Hematopoietic multipotent progenitor cell treated with erythropoietin and hydrocortisone succinate and interleukin-3 and kit ligand, for 17 days (in vitro differentiated cells): ENCODE measurements at places on chromosomes 3 and 15.

DNA sequence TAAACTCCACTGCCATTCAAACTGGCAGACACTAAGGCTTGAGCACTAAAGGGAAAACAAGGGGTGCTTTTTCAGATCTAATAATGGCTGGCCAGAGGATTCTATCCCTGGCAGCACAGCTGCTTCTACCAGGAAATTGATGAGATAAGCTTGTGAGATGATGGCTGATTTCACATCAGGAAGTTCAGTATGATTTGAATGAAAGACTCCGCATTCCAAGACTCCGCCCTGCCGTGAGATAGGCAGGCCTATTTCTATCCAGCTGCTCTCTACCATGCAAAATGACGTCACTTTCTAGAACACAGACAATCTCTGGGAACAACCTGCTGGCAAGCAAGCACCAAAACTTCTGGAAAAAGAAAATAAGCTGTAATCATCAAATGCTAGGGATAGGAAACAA lies 171.8 kb downstream of the WDR76 start:
- DNase-seq, result no peak

- DNase-seq, result no peak
These were observed 255.3 kb upstream of the UBE2E2 start for GRCh38 chr3:22947851-22948250.

DNA sequence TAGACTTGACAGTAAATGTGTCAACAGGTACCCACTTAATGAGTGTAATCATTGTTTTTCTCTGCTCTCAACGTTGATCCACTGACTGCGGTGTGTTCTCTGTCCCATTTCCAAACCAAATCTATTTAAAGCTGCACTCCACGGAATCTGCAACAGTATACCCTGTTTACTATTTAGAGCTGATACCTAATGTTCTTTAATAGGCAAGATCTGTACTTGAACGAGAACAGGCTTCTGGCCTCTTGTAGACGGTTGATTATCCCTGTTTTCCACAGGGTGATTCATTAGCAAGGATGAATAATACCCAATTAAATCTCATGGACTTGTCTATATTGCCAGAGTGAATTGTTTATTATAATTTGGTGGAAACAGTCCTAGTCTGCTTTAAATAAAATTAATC lies 189.9 kb downstream of the LPP start:
- no peak for DNase-seq

GRCh38 chr3:32780071-32780734 lies 37.6 kb upstream of the TRIM71 start:
- no peak for DNase-seq

GRCh38 chr3:136653628-136654027 lies 98.5 kb downstream of the STAG1 start:
- no peak for DNase-seq

DNA sequence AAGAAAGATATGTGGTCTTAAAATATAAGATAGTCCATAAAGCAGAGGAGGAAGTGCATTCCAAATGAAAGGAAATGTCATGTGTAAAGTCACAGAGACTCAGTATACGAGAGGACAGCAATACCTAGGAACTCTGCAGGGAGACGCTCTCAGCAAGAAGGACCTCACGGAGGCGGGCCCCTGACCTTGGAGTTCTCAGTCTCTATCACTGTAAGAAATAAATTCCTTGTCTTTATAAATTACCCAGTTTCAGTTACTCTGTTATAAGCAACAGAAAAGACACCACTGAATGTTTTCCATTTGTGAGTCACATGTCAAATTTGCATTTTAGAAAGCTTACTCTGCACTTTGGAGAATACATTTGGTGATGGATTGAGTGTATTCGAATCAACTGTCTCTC lies 140.6 kb downstream of the GBE1 start:
- no peak for DNase-seq

DNA sequence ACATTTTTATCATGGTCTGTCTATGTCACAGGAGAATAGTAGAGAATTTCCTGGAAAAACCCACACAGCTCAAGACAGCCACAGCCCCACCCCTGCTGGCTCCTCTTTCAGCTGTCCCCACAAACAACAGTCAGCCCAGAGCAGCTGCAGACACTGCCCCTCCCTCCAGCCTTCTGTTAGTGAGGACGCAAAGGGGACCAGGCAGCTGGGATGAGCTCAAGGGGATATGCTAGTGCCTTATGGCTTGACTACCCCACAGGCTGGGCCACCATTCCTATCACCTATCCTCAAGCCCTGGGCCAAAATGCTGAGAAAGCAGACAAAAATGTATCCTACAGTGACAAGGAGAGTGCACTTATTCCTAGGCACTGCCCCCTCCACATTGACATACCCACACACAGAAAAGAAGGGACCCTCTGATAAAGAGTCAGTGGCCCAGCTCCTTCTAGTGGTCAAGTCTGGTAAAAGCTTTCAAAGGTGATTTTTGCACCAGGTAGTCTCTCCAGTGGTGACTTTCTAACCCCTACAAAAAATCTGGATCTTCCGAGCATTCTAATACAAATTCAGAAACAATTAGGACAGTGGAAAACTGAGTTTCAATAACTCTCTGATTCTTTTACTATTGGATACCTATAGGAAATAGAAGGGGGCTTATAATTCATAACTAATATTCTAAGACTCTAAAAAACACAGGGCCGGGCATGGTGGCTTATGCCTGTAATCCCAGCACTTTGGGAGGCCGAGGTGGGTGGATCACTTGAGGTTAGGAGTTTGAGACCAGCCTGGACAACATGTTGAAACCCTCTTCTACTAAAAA lies 3.0 kb upstream of the MAP1A start:
- peak; percentile 59 for DNase-seq

GRCh38 chr15:48370460-48370859 lies 39.2 kb downstream of the DUT start:
- DNase-seq, result no peak

DNA sequence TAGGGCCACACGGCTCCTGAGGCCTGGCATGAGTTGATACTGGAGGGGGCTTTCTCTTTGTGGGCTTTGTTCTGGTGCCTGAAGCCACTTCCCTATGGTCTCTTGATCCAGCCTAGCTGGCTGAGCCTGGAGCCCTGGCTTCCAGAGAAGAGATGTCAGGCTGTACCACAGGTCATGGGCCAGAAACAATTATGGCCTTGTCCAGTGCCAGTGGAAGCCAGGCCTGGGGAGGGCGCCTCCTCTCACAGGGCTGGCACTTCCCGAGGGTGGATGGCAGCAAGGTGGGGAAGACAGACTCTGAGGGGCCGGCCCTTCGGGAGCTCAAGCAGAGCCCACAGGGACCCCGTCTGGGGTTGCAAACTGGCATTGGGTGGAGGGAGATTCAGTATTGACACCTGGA lies 34.9 kb upstream of the ACAD9 start:
- DNase-seq, result no peak

DNA sequence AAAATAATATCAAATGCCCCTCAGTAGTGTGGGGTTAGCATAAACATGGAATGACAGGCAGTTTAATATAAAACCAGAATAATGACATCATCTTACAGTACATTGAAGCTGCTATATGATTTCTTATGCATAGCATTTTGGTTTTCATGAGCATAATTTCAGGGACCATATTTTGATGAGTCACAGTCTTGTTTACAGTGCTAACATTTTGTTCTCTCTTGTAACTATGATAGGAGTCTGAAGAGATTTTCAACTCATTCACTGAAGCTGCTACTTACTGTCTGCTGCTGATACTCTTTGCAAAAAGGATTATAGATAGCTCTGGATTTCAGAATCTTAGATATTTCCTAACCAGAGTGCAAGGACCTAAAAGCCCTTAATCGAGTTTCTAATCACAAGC lies 92.6 kb upstream of the CCDC54 start:
- no peak for DNase-seq

- no peak for DNase-seq
These were observed 99.2 kb upstream of the MEIS2 start for GRCh38 chr15:37199545-37199944.

GRCh38 chr15:87660251-87661129 lies 596.0 kb downstream of the NTRK3 start:
- DNase-seq, result no peak

- no peak for DNase-seq
These were observed 202.4 kb upstream of the RGMA start for GRCh38 chr15:93291380-93291779.
